ENCODE measurements at places on chromosomes 4 and X.

- DNase-seq: no peak
These were observed 8.6 kb upstream of the TKTL2 start for GRCh38 chr4:163482190-163482589.

GRCh38 chr4:28799696-28800095, 1920.5 kb upstream of the PCDH7 start:
- no peak for DNase-seq

- no peak for DNase-seq
These were observed 77.1 kb downstream of the GEMIN8 start for GRCh38 chrX:13952581-13952980.

- no peak for DNase-seq
These were observed 1.3 kb downstream of the NOP14 start for GRCh38 chr4:2961811-2962441.

DNA sequence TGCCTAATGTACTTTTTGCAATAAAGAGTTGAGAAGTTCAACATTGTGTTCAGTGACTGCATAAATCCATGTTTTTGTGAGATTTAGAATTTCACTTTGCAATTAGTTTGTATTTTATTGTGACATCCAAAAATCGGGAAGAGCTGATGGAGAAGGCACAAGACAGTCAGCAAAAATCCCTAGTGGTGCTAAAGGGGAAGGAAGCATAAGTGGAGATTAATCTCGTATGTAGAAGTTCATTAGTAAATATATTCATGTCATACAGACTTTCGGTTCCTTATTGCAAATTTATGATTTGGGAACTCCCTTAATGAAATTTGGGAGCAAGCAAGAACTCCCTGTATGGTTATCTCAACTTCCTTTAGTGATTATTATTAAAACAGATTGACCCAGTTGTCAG, 57.8 kb upstream of the SLC39A8 start:
- no peak for DNase-seq

- no peak for DNase-seq
These were observed 395.9 kb upstream of the INTU start for GRCh38 chr4:127236889-127237288.

- DNase-seq: no peak
These were observed 42.1 kb upstream of the CENPU start for GRCh38 chr4:184775854-184776555.

DNA sequence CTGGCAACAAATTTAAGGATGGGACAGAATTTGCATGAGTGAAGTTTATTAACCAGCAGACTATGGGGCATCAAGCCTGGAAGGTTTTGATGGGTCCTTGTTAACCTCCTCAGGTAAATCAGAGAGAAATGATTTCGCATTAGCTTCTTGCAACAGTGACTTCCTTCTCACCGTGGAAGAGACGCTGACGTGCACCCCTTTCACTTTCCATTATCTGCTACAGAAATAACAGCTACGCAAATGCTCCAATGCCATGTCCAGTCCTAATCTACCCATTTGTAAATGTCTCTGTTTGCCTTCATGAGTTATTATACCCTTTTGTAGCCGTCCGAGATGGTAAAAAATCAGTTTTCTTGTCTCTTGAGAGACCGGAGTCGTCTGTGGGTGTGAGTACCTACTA, 100.3 kb downstream of the SLC34A2 start:
- no peak for DNase-seq

GRCh38 chrX:15812192-15812938, 22.1 kb downstream of the ZRSR2 start:
- no peak for DNase-seq
